NCI-H524 treated with DMSO at 0.1 percent for 48 hours (cell line): ENCODE measurements at places on chromosomes 1 and 21.

DNA sequence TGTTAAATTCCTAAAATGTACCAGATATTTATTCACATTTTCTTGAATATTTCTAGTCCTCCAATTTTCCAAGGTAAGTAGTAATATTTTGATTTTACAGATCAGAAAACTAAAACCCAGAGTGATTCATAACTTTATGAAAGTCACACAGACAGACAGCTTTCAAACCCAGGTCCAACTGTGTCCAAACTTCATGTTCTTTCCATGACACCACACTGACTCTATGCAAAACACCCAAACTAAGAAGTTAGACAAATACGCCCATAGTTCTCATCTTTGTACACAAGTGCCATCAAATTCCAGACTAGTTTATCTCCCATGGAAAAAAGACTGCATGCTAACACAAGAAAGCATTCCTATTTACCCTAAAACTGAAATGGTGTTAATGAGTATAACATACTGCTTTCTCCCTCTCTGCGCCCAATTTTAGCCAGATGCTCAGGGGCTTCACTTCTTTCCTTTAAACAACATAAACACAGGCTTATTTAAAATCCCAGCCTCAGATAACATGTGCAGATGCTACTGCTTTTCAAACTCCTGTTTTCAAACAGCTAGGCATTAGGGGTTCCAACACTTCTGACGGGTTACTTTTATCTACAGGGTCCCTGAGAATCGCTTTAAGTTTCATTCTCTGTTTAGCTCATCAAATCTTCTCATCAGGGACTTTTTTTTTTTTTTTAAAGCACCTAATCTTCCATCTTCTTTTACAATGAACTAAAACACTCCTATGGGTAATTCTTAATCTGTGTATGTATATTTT is 44.6 kb downstream of the WASF2 start:
- DNase-seq: no peak

- no peak for DNase-seq
These were observed 36.3 kb upstream of the CASZ1 start for GRCh38 chr1:10832703-10833102.

GRCh38 chr1:174996476-174996875 is 3.3 kb upstream of the CACYBP start:
- no peak for DNase-seq

DNA sequence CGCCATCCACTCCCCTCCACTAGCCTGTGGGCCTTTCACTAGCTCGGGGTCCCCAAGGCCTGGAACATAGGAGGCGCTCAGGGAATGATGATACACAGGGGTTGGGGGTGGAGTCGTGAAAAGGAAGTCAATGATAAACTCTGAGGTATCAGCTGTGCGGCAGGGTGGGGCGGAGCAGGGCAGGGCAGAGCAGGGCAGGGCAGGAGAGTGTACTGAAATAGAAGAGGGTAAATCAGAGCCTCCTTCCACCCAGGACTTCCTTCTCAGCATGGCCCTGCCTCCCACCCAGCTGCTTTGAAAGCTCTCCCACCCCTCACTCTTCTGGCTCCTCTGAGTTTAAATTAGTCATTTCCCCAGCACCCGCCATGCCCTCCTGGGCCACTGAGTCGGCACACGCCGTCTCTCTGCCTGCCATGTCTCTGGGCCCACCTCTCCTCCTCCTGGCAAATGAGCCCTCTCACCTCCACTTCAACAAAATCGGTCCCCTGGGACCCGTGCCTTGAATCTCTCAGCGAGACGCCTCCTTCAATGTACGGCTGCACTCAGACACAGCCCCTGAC is 16.9 kb downstream of the CAPZB start:
- no peak for DNase-seq

DNA sequence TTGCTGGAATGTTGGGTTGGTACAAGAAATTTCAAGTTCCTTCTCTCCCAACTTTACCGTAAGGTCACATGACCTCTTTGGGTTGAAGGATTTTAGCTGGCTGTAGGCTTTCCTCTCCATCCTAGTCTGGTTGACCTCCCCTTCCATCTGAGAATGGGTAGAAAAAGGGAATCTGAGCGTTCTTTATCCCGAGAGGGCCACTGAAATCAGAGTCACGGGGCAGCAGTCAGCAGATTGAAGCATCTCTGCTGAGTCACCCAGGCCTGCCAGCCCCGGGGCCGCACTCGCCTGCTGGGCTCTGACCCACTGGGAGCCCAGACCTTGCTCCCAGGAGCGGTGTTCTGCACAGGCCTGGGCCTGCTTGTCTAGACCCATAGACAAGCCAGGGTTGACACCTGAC is 31.0 kb downstream of the TMCC2 start:
- DNase-seq: no peak

- no peak for DNase-seq
These were observed 14.2 kb upstream of the EFNA1 start for GRCh38 chr1:155113450-155113980.

DNA sequence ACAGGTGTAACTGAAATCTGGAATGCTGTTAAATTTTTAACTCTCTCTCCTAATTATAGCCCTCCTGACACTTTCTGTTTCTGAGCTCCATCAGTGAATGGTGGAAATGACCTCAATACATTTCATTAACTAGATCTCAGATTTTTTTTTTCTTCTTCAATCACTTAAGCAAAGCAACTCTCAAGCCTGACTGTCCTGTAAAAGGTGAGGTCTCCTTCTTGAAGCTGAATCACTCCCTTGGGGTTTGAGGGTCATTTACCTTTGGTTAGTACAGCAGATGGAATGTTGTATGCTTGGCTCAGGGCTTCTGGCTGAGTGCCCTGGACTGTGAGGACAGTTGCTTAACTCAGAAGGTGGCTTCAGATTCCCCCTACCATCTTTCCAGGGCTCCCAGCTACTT is 518.7 kb downstream of the PTPRC start:
- no peak for DNase-seq

DNA sequence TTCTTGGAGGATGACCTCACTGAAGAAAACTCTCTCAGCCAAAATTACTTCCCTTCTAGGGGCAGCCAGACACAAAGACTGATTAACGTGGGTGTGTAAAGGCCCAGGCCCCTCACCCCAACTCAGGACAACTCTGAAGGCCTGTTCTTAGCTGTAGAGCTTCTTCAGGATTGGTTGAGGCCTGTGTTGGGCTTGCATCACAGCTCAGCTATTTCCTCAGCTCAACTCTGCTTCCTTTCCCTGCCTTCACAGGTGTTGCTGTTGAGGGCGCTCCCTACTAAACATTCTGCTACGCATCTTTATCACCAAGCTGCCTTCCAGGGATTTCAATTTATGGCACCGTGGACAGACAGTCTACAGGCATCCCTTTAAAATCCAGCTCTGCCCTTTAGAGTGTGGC is 36.8 kb downstream of the MAB21L3 start:
- DNase-seq: no peak

DNA sequence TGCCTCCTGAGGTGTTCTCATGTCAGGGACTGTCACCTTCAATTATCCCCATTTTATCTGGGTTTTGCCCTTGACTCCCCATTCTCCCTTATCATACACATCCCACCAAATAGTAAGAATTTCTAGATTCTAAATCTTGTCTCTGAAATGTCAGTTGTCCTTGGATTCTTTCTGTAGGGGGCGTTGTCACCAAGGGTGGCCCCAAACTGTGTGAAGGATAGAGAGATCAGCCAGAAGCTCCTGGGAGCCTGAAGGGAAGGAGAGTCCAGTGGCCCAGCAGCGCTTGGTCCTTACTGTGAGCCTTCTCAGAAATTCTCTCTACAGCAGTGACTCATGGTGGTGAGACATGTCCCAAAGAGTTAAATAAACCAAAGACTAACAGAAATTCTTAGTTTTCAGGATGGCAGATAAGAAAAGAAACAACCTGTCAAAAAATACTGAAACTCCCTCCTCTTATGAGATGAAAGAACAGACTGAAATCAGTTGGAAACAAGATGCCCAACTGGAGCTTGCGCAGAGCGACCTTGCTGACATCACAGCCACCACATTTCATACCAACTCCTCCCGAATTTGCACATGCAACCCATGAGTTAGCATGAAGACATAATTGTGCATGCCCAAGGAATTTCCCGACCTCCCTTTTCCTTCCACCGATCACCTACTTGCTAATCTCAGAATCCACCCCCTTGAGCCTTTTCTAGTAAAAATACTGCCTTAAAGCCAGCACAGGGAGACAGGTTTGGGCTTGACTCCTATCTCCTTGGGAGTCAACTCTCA is 109.8 kb downstream of the ELAVL4 start:
- no peak for DNase-seq

- peak; percentile 19 for DNase-seq
These were observed 1.1 kb upstream of the ADAMTS1 start for GRCh38 chr21:26846036-26846931.

- no peak for DNase-seq
These were observed 43.4 kb downstream of the PLPP3 start for GRCh38 chr1:56535939-56536338.
